Umbilical cord (tissue), 2 donors: ENCODE measurements at places on chromosomes 6 and 20.

DNA sequence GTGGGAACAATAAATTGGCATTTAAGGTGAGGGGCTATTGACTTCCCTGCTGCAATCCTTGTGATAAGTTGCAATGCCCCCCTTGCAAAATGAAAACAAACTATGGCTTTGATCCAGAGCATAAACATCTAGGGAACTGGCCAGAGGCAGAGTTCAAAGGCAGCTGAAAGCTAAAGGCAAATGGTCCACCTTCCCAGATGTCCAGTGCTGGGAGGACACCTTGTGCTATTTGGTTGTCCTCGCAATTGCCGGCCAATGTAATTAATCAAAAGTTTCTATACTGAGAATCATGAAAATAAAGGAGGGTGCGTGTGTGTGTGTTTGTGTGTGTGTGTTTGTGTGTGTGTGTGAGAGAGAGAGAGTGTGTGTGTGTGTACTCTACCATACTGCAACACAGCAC, 337.4 kb downstream of the CBLN4 start:
- DNase-seq: no peak

DNA sequence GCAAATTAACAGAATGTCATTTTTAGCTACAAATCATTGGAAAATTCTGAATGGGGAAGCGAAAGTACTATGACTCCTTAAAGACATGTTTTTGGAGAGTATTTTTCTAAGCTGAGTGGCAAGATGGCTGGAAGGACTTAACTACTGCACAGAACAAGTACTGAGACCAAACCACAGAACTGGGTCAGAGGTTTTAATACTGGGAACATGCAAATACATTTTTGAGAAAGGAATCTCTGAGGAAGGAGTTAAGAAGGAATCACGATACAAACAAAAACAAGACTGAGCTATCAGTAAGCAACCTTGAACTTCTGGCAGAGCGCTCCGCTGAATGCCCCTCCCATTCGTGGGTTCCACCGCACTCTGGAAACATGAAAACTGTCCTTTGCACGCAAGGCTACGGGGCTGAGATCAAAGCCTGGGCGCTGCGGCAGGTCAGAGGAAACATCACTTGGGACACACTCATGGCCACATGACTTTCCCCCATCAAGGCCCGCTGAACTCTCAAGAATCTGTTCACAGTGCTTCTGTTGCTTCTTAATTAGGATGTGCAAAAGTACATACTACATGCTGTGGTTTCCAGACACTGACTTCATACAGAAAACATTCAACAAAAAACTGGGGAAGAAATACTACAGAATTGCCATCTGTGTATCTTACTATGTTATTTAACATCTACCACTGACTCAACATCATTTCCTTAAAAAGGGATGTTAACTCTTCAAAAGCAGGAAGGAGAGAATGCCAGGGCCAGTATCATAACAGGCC, 27.8 kb downstream of the SLC23A2 start:
- peak; percentile 28 for DNase-seq

DNA sequence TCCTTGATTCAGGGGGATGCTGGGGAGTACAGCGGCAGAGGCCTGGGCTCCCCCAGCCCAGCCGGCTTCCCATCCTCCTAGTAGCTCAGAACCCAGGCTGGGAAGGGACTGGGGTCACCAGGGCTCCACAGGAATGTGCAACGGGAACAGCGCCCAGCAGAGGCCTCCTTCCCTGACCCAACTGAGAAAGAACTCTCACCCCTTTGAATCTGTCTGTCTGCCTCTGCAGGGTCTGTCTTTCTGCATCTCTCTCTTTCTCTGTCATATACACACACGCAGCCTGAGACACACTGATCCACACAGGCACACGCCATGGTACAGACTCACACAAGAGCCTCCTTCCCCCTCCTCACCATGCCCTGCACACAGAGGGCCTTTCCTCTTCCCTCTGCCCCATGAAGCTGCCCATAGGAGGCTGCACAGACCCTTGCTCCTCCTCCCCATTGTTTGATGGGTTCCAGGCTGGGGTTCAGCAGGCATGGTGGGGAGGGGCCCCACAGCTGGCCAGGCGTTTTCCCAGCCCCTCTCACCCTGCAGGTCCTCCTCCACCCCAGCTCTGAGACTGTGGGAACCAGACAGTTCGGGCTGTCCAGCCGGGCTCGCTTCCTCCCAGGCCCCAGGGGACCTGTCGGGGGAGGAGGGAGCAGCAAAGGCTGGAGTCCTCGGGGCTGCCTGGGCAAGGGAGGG, 2.8 kb downstream of the FOXS1 start:
- peak; percentile 86 for DNase-seq

DNA sequence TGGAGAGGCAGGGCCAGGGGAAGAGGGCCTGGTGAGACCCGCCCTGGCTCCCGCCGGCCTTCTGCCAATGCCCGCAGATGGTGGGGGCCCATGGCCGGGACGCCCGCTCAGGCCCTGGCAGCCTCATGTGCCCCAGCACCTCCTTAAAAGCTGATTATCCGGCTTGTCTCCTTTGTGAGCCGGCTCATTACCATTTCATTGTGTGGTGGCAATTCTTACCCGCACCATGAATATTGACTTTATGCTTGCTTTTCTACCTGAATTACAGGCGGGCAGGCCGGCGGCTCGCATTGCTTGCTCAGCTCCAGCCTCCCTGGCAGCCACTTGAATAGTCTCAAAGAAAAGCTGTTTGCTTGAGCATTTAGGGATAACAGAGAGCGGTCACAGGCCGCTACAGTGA, 120.0 kb upstream of the JAG1 start:
- DNase-seq: no peak

GRCh38 chr20:884983-885952, 30.9 kb downstream of the ANGPT4 start:
- peak; percentile 66 for DNase-seq

DNA sequence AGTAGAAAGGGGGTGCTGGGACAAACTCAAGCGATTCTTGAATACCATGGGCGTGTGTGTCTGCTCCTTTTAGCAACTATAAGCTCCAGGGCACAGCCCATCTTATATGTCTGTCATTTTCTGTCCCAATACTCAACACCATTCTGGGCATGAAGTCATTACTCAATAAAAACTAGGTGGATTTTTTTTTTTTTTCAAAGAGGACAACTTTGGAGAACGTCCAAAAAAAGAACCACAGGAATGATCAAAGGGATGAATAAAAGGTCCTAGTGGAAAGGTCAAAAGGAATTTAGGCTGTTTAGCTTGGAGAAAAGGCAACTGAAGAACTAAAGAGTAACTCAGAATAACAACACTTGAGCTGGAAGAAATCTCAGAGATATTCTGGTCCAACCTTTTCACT, 24.4 kb downstream of the UQCC1 start:
- DNase-seq: no peak

GRCh38 chr6:10554826-10555225, 33.7 kb downstream of the GCNT2 start:
- no peak for DNase-seq

DNA sequence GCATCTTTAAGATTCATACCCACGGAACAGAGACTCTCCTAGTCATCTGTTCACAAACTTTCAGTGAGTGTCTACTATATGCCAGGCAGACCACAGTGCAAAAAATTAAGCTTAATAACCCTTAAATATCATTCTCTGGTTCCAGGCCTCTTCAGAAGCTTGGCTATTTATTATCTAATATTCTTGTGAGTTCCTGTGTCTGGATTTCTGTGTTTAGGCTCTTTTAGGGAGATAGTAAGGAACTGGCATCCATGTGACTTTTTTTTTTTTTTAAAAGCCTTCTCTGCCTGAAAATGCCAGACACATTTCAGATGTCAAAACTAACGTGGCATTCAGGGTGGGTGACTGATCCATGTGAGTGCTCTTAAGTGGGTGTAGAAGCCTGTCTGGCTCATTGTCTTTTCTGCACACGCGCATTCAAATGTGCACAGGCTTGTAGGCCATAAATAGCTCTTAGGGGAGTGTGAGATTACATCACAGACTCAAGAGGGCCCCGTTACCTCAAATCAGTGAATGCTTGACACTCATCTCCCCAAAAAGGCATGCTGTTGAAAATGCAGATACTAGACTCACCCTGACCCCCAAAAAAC, 141.9 kb downstream of the GMPR start:
- no peak for DNase-seq

DNA sequence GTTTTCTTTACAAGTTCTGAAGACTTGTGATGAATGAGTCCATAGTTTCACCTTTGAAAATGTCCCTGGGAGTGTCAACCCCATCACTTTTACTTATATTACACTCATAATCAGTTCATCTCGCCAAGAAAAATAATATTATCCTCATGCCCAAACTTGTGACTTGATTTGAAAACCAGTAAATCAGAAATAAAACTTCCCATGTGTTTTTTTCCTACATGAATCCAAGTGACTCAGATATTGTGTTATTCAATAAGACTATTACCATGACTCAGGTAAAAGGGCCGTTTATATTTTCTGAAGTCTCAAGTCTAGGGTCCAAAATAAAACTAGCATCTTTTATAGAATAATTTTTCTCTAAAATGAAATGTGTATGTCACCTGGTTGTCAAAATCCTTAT, 15.8 kb upstream of the CYP24A1 start:
- DNase-seq: no peak

DNA sequence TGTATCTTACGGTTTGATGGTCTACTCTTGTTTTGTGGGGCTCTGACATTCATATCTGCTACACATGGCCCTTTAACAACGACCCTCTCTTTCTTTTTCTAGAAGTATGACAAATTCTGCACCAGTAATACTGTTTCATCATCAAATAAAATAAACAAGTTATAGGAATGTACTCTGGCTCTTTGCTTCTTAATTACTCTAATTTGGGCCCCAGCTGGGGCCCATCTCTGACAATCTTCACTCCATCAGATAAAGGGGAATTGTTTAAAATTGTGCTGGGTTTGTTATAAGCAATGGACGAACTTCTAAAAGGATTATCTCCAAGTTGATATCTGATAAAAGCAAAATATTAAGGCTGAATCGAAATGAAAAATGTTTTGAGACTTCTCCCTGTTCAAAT, 343.6 kb upstream of the JAG1 start:
- DNase-seq: no peak

DNA sequence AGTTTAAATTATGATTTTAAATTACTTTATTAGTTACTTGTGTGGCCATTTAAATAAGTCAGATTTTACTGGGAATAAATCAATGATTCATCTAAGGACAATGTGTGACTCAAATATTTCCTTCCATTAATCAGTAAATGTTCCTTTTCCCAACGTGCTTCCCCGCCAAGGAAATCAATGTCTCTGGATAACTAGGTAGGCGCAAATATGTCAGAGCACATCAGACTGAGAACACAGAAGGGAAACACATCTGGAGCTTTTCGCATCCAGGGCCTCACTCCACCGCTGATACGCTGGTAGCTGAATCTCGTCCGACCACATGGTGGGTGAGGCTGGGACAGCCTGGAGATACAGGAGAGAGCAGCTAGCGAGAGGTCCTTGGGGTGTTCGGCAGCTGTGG, 56.4 kb upstream of the RPS6KA2 start:
- no peak for DNase-seq

- DNase-seq: no peak
Observed at GRCh38 chr20:63859166-63859699, 2.1 kb upstream of the ABHD16B start.

DNA sequence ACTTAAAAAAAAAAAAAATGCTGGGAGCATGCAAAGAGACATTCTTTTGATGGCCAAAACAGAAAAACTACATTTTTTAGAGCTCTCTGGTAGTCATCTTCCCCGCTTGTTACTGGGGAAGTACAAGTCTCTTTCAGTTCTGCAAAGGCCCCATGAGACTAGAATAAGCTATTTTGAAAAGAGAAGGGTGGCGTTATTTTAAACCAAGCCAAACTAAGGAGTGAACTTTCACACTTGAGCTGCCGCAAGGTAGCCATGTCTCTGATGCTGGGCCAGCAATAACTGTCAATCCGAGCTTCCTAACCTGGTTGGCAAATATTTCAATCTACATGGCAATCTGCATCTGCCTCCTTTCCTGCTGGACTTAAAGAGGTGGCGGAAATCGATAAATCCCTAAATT, 96.7 kb downstream of the L3MBTL3 start:
- peak; percentile 6 for DNase-seq
